Left kidney (tissue), 8 donors: ENCODE measurements at places on chromosomes 5 and 9.

DNA sequence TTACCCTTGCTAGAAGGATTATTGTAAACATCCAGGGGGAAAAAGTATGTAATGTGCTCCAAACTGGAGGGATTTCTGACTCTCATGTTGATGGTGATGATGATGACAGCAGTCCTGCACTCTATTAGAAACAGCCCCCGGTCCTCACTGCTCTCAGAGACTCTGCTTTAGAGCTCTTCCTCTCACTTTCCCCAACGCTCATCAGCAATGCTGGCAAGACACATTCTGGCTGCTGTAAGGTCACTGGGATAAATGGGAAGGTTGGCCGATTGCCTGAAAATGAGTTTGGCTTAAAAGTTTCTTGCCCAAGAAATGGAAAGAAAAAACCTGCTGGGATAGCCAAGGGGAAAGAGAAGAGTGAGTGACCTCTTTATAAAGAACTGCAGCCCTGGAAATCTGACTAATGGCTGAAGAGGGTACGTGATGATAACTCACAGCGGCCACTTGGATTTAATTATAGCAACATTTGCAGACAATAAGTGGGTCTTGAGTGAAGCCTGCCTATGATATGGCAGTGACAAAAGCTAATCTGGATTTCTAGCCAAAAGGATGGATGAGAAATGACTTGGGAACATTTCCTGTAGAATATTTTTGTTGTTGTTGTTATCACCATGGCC lies 235.8 kb downstream of the TMEM38B start:
- no peak for DNase-seq

DNA sequence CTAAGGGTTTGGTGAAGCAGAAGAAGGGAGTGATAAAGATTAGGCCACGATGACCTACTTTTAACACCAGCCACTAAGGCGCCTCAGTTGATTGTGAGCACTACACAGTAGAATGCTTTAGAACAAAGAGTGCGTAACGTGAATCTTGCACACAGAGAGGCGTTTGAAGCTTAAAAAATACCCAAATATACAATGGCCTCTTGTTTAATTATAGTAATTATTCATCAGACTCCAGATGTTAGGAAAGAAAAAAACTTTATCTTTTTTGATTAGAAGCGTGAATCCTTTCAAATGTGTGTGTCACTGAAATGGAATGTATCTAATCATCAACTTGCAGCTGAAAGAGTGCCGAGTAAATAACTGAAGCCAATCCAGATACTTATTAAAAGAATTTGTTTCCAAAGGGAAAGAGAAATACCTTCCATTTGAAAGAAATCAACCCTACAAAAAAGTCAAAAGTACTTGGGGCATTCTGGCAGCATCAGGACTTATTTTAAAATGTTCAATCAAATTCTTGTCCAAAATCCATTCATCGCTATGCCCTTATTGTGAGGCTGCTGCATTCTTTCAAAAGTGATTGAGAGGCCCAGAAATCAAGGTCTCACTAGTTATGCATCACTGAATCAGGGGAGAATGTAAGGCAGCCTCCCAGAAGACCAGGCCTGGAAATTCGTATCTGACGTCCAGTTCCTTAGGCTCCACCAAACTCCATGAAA lies 337.5 kb downstream of the ZNF608 start:
- no peak for DNase-seq

- no peak for DNase-seq
Observed at GRCh38 chr5:148309746-148310145, 2.5 kb upstream of the SPINK7 start.

- DNase-seq = no peak
Observed at GRCh38 chr9:2838371-2839000, 5.4 kb downstream of the PUM3 start.

GRCh38 chr5:6592601-6593000 lies 40.2 kb downstream of the NSUN2 start:
- no peak for DNase-seq

DNA sequence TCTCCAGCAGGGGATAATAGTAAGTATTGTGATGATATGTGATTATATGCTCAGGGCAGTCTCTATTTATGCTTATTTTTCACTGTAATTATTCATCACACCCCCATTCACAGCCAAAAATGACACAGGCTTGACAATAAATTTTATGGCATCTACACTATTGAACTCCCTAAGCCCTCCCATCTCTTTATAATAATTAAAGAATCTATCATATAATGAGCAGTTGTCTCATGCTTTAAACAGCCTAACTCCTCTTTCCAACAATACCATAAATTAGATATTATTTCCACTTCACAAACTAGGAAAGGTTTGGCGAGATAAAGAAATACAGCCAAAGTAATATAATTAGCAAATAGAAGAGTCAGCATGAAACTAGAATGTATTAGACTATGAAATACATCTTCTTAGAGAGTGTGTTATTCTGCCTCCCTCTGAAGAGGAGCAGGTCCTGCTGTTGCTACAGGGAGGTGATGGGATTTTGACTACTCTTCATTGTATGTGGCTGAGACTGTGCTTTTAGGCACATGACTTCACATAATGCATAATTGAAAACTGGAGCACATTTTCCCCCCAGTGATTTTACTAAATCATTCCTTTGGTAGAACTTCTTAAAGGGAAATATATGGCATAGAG lies 488.8 kb downstream of the HTR1A start:
- no peak for DNase-seq

GRCh38 chr9:81445331-81445921 lies 243.9 kb downstream of the TLE1 start:
- DNase-seq = no peak

DNA sequence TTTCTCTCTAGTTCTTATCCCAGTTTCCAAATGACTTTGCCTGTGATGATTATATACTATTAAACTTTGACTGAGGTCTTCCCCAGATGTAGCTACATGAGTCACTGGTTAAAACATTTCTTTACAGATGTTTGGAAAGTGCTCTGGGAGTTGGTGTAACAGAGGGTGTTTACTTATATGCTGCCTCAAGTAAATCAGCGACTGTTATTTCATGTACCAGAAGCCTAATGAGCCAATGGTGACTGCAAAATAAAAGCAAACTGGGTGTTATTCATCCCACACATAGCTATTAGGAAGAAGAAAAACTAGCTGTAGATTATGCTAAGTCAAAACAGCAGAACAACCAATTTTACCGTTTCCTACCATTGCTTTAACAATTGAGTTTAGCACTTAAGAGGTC lies 929.7 kb upstream of the SEMA6A start:
- no peak for DNase-seq
